Kidney epithelial cell (primary cell): ENCODE measurements at places on chromosomes 11 and 22. TPM values are rescaled to one million over a fixed set of nuclear protein-coding genes. Genes with fewer than 3 reads are reported as not detected.

LRRC4C gene
- total RNA-seq: 0.14 and 1.5 TPM in 2 replicates

PTPN5 gene
- total RNA-seq: 0.07 TPM in 1 of 2 replicates, not detected in the other

PLAAT5 gene
- 0.14 and 0.17 TPM in 2 replicates for total RNA-seq

GRCh38 chr11:69034123-69034867 is 14.4 kb upstream of the TPCN2 start:
- no peak for DNase-seq

- DNase-seq: no peak
Measured at GRCh38 chr22:46484156-46484860, 53.1 kb downstream of the CELSR1 start.

GRCh38 chr11:22668005-22668796 is 1.8 kb downstream of the GAS2 start:
- no peak for DNase-seq

GRCh38 chr22:43945632-43946383 is 9.4 kb upstream of the SAMM50 start:
- no peak for DNase-seq

GRCh38 chr11:74460065-74460464 is 7.3 kb downstream of the KCNE3 start:
- DNase-seq: no peak

DNA sequence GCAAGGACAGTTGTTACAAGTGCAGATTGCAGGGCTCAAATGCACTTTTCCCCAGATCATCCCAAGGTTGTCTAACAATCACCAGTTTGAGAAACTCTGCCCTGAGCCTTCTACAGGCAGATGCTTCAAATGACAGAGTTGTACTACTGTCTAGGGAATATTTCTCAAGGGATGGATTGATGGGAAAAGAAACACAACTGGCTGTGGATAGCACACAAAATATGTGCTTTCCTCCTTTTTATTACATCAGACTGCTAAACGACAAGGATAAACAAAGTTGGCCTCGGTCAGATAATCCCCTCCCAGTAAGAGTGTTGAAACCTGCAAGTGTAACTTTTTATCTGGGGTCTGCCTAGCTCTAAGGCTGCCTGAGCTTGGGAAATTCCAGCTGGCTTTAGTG is 46.6 kb upstream of the SORL1-AS1 start:
- DNase-seq: no peak

GRCh38 chr11:105162506-105162905 is 22.9 kb upstream of the CARD18 start:
- no peak for DNase-seq

GRCh38 chr11:36079878-36080675 is 136.2 kb downstream of the LDLRAD3 start:
- DNase-seq: no peak
